ENCODE measurements at places on chromosomes 4 and X.

DNA sequence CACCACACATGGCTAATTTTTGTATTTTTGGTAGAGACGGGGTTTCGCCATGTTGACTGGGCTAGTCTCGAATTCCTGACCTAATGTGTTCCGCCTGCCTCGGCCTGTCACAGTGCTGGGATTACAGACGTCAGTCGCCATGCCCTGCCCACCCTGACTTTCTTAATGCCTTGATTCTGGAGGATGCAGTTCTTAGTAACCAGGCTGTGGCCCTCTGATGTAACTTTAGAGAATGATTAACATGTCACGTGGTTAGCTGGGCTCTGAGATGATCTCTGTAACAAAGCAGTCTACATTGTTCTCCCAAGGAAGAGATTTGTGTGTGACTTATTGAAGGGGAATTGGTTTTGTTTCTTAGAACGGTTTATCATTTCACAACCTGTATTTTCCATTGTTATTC, 30.6 kb downstream of the ANK2 start:
- H3K27ac ChIP-seq: no peak overlapping the region
- DNase-seq: no peak
- H3K36me3 ChIP-seq: no peaks in the 10 kb centered on the region
- no peaks in the 10 kb centered on the region for H3K27me3 ChIP-seq

- no peaks in the 10 kb centered on the region for H3K27me3 ChIP-seq
- no peak for DNase-seq
- H3K4me3 ChIP-seq: no peak overlapping the region
Measured at GRCh38 chr4:102452854-102453253, 48.3 kb upstream of the NFKB1 start.

DNA sequence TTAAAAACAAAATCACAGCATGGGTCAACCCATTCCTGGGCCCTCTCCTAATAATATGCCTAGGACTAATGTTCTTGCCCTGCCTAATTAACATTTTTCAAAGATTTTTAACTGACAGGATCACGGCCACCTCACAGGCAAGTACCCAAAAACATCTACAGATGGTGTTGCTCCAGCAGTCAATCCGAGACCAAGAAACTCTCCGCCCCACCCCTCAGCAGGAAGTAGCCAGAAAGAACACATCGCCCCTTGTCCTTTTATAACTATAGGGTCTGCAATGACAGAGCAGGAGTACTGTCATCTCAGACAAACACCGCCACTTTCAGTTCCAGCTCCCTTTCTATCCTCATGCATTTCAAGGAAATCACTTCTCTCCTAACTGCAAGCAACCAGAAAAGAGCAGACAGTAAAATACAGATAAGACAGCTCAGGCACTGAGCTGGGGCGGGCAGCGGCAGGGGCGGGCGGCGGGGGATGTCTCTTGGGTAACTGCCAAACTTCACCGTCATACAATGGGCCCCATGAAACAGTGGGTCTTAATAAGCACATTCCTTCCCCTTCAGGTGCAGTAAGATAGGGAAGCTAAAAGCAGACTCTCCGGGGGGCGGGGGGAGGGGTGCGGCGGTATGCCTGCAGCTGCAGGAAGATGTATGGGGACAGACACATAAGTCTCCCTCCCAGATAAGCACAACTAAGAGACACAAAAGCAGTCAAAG, 67.4 kb downstream of the ZNF182 start:
- no peak overlapping the region for H3K4me3 ChIP-seq
- no peak for DNase-seq
- no peaks in the 10 kb centered on the region for H3K4me1 ChIP-seq

- no peak overlapping the region for H3K27ac ChIP-seq
- H3K4me1 ChIP-seq: no peaks in the 10 kb centered on the region
- H3K4me3 ChIP-seq: no peak overlapping the region
- H3K36me3 ChIP-seq: no peaks in the 10 kb centered on the region
- no peaks in the 10 kb centered on the region for H3K27me3 ChIP-seq
Measured at GRCh38 chr4:183411291-183411861, 33.1 kb upstream of the CDKN2AIP start.

DNA sequence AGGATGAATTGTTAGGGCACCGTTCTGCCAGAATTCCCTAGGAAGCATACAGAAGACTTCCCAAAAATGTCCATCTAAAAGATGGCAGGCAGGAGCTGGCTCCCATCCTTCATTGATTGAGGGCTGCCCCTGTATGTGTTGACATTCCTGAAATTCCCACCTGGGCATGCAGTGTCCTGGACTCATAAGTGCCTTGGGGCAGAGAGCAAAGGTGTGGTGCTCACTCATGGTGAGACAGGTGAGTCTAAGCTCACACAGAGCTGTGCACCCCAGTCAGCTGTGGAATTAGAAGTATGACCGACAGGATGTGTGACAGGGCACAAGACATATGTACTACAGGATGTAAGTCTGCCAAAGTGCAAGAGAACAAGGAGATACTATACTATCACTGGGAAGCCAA, 271.9 kb downstream of the MID1IP1 start:
- no peaks in the 10 kb centered on the region for H3K4me1 ChIP-seq
- no peak overlapping the region for H3K27ac ChIP-seq
- no peak for DNase-seq
- H3K27me3 ChIP-seq: no peaks in the 10 kb centered on the region

Data from RWPE2 (cell line).